Activated naive CD4-positive, alpha-beta T cell treated with anti-CD3 and anti-CD28 coated beads, Interleukin-2, amount 50 U/mL, for 72 hours (primary cell): ENCODE measurements at places on chromosomes 4 and X.

DNA sequence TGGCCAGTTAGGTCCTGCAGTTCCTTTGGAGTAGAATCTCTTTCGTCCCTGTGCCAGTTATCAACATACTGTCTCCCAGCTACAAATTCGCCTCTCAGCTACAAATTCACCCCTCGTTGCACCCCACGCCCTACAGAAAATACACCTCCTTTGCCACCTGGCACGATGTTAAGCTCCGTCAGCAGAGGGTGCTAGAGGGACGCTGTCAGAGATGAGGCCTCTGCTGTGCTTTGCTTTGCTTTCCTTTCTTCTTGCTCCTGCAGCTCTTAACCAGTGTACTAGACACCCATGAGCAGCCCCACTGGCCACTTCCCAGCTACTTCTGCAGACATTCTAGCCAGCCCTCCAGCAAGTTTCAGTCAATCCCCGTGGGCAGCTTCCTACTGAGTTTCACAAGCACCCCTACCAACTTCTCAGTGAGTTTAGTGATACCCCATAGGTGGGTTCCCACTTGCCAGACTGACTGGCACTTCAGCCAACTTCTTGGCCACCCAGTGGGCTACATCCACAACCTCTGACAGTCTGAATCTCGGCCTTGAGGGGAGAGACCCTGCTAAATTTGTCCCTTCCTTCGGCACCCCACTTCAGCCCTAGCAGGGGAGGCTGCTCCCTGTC lies 21.8 kb downstream of the HAUS3 start:
- peak; percentile 84 for DNase-seq

DNA sequence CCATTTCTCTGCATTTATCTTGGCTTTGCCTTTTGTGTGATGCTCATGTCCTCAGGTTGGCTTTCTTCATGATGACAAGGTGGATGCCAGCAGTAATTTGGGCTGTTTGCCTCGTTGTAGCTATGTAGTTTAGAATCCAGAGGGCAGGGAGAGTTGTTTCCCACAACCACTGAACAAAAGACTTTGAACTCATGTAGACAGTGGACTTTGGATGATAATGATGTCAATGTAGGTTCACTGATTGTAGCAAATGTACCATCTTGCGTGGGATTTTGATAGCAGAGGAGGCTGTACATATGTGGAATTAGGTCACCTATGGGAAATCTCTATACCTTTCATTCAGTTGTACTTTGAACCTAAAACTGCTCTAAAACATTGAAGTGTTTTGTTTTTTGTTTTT lies 41.3 kb downstream of the MND1 start:
- no peak for DNase-seq

- no peak for DNase-seq
Observed at GRCh38 chr4:142719854-142720541, 126.1 kb downstream of the INPP4B start.

DNA sequence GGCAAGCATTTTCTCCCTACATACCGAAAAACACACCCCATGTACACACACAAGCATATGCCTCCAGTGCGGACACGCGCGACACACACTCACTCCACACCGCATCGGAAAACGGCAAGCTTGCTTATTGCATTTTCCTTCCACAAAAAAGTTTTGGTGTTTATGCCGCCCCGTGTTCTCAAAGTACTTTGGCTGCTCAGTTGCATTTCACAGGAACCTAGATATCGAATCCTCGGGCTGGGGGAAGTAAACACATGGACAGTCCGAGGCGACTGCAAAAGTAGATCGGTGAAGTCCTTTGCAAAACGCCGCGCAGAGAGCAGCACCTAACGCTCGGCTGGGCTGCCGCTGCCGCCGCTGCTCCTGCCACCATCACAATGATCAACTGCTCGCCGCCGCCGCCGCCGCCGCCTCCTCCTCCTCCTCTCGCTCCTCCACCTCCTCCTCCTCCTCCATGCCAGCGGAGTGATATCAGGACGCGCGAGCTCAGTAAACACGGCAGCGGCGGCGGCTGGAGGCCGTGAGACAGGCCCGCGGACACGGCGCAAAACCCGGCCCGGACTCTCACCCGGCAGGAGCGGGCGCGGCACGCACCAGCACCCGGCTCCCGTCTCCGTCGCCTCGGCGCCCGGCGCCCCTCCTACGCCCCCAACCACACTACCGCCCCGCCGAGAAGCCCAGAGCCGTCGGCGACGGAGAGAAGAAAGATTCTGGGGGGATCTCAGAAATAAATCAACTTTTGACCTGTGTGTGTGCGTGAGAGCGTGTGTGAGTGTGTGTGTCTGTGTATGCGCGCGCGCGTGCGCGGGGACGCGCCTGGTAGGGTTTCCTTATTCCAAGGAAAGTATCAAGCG lies at the start of gene MAML3:
TSS of gene MAML3 (minus strand) at position 467 of the 854 bp plus-strand sequence. CDS start 857 bp downstream, outside the sequence.
- DNase-seq: peak; percentile 73

DNA sequence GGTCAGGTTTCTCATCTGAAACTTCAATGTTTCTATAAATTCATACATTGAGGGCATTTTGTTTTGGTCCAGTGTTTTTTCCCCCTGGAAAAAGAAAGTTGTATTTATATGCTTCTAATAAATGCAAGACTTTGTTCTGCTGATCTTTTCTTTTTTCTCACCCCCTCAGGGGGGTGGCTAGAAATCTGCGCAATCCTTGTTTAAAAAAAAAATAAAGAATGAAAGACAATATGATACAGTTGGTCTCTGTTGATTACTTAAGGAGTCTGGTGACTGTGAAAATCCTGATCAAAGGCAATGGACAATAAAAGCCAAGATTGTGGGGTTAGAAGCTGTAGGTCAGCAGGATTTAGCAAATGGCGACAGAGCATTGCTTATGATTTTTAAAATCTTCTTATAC lies 180.5 kb downstream of the KIT start:
- DNase-seq: no peak

GRCh38 chr4:40617872-40618271 lies 11.8 kb downstream of the RBM47 start:
- no peak for DNase-seq
